ENCODE measurements at places on chromosomes 1 and 21.
A peak's percentile ranks its signal among the peaks of the same experiment; 100 is the strongest.

DNA sequence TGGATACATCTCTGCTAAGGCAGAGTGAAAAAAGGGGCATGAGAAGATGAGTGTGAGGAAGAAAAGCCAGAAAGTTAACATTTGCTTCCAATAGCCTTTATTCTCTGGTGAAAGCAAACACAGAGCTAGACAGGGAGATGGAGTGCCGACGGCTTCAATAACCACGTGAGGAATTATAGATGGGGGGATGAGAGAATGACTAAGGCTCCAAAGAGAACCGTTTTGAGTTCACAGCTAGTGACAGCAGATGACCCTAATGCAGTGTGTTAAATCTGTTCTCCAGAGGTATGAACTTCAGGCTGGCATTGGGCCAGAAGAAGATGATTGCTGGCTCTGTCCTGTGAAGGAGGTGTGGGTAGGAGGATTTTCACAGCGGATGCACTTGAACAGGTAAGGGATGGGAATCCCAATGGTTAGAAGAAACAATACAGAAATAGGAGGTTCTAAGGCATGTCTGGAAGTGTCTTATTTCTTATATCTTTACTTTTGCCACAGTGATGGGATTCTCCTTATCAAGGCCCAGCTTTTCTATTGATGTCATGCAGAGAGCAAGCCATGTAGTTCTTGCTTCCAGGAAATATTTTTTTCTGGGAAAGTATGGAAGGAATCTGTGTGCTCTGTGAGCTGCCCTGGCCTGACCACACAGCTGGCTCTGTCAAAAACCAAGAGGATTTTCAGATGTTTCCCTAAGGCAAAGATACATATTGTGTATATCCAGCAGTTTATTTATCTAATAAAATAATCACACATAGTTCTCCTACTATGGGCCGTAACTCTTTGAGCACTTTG, 573.8 kb downstream of the LTN1 start:
- DNase-seq: no peak

DNA sequence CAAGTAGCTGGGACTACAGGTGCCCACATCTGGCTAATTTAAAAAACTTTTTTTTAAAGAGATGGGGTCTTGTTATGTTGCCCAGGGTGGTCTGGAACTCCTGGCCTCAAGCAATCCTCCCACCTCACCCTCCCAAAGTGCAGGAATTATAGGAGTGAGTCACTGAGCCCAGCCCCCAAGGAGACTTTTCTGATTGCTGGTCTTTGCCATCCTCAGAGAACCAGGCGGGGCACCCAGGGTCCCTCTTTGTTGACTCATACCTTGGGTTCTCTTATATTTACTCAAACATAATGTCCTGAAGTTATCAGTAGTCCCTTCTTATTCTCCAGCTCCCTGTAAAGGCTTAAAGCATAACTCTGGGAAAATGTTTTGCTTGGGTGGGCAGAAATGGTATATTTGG, 51.1 kb downstream of the KIF26B start:
- no peak for DNase-seq

- no peak for DNase-seq
These were observed 6.4 kb downstream of the DMRTA2 start for GRCh38 chr1:50416553-50417453.

- no peak for DNase-seq
These were observed 14.3 kb upstream of the ZNF326 start for GRCh38 chr1:89980605-89981004.

DNA sequence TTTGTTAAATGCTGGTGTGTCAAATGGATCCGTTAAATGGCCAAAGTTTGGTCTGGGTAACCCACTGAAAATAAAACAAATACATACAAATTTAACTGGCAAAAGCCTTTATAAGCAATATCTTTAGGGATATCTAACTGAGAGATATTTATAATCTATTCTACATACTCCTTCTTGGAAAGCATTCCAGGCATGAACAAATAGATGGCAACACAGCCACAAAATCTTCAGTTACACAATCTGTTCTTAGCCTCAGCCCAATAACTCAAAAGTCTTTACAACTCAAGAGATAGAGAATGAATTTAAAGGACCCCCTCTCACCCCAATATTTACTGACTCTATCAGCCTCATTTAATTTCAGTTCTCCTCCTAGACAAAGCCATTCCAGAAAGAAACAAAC, 58.7 kb downstream of the NRDC start:
- no peak for DNase-seq

DNA sequence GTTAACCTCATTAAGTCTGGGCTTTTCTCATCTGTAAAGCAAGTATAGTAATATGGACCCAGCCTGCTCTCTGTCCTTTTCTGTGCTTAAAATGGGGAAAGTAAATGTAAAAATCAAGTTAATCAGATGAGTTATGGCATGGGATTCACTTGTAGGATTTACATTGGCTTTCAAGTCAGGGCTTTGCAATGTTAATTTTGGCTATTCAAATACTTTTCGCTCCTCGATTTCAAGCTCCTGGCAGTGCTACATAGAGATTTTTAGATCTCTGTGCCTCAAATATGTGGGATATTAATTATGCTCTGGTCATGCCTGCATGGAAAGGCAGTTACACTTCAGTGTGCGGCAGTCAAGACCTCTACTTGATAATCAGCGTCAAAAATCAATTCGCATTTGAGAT, 709.8 kb downstream of the LTN1 start:
- no peak for DNase-seq

GRCh38 chr1:29478879-29479278, 242.6 kb downstream of the PTPRU start:
- DNase-seq: no peak

- DNase-seq: peak; percentile 6
These were observed 11.3 kb downstream of the NCSTN start for GRCh38 chr1:160354388-160354985.

- no peak for DNase-seq
These were observed 293.0 kb upstream of the PLXNA2 start for GRCh38 chr1:208537198-208537597.

GRCh38 chr1:107443860-107444259, 303.0 kb downstream of the NTNG1 start:
- no peak for DNase-seq

- no peak for DNase-seq
These were observed 360.8 kb downstream of the LMO4 start for GRCh38 chr1:87689487-87689886.

DNA sequence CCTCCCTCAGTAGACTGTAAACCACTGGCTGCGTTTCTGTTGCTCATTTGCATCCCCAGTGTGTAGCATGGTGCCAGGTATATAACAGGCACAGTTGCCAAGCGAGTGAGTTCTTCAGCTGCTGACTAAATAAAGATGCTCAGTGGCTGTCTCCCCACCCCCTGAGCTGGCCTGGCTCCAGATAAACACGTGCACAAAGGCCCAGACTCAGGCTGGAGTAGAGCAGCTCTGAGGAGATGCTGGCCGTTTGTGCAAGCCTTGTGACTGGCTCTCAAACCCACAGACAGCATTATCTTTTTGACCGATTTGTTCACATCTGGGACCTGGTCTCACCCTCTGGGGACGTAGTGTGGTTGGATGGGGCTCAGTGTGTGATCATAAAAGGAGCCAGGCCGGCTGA, 7.1 kb downstream of the CHRNB2 start:
- no peak for DNase-seq

- DNase-seq: no peak
These were observed 37.8 kb upstream of the IRF2BP2 start for GRCh38 chr1:234647758-234648157.

GRCh38 chr1:71203241-71203640, 122.4 kb upstream of the ZRANB2 start:
- DNase-seq: no peak

GRCh38 chr21:46119637-46120271, 21.8 kb downstream of the COL6A2 start:
- no peak for DNase-seq

- DNase-seq: no peak
These were observed 106.7 kb downstream of the DPYD start for GRCh38 chr1:97814121-97814520.

- DNase-seq: no peak
These were observed 4.0 kb upstream of the PLCH2 start for GRCh38 chr1:2472109-2472508.

DNA sequence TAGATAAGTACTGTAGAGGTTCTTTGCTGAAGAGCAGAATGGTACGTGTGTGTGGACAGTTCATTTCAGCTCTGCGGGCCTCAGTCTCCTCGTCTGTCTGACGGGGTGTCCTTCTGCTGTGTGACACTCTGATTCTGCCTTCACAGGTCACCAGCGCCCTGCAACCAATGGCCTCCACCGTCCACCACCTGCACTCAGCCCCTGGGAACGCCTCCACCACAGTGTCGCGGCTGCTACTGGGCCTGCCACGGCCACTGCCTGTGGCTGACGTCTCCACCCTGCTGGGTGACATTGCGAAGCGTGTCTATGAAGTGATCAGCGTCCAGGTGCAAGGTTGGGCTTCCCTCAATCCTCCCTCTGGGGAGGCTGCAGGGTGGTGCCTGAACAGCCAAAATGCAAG, 17.0 kb downstream of the UMODL1 start:
- no peak for DNase-seq

DNA sequence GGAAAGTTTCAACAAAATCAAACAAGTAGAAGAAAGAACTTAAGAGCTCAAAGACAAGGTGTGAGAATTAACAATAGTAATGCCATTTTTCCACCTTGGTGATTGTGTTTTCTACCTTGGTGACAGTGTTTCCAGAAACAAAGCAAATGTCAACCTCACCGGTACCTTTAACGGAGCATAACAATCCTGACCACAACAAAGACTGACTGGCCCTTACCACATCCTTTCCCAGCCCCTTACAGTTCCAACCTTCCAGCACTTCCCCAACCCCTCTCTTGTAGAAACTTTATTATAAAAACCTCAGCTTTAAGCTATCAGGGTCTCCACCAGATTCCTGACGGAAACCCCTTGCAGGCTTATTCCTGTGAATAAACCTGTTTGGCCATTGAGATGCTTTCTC, 16.7 kb downstream of the STYXL2 start:
- DNase-seq: no peak

DNA sequence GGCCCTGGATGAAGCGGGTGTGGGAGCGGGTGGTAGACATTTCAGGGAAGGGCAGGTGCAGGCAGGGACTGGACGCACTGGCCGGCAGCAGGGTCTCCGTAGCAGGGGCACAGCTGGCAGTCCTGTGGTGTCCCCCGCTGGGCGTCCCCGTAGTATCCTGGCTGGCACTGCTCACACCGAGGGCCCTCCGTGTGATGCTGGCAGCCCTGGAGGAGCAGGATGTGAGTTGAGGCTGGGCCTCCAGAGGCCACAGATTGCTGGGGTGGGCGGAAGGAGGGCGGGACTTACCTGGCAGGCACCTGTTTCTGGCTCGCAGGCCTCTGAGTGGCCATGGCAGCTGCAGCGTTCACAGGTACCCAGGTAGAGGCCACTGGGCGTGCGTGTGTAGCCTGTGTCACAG, 62.3 kb downstream of the LDLRAD2 start:
- DNase-seq: no peak

DNA sequence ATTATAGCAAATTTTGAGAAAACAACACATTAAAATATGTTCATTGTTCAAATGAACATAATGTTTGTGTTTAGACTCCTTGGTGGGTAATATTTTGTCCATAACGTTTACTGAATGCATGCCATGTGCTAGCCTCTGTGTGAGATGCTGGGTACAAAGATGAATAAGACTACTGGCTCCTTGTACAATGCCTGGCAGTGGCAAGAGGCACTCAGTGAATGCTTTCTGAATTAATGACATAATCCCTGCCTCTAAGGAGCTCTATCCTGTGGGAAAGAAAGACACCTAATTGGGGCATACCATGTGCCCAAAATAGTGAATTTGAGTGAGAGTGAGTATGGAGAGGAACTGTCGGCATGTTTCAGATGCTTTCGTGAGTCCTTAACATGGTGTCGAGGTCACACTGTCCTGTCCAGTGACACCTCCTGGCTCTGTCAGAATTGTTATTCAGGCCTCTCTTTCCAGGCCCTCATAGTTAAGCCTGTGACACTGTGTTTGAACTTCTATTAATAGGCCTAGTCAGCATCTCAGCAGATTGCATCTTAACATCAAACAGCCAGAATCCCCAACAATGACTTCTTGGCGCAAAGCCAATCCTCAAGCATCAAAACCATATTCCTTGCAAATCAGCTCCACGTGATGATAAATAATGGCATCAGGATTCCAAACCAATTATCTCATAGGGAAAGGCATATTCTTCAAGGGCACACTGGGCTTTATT, 32.8 kb upstream of the S1PR1 start:
- DNase-seq: no peak

DNA sequence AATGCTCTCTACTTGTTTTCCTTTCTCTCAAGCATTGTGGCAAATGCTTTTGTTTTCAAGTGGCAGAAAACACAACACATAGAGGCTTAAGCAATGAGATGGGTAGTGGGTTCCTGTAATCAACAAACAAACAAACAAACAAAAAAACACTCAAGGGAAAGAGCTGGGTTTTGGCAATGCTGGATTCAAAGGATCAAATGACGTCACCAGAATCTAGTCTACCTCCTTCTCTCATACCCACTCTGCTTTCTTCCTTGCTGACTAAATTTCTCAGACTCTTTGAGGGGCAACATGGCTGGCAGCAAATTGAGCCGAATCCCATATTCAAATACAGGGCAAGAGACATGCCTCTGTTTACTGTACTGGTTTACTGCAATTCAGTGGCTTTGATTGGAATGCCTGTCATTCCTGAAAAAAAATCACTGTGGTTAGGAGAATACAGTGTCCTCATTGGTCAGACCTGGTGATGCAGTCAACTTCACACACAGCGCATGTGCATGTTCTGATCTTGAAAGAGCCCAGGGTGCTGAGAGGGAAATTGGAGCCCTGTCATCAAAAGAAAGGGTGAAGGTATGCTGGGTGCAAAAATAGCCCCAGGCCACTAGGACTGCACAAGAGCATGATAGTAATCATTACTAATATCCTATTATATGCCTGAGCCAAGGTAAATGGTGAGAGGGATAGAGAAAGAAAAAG, 356.2 kb downstream of the KCTD3 start:
- DNase-seq: no peak

DNA sequence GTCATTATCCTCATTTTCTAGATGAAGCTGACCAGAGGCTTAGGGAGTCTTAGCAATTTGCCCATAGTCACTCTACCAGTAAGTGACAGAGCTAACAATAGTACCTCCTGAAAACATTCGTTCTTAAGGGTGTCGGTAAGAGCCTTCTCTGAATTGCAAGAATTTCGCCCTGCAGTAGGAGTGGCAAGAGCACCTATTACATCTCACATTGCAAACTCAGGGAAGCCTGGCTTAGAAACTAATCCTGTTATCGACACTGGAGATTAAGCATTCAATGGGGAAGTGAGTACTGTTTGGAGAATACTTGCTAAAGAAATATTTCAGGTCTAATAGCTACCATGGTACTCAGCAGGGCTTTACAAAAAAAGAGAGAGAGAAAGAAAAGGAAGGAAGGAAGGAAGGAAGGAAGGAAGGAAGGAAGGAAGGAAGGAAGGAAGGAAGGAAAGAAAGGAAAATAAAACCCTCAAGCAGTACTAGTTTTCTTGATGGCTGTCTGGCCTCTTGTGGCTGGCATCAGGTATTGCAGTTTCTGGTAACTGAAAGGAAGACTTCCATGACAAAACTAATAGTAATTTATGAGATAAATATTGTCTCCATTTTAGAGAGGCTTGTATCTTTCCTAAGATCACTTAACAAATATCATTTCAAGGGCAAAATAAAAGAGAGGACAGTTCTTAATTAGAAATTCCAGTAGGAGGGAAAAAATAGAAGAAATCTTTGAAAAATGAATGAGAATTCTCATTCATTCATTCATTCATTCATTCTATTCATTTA, 10.4 kb downstream of the C1orf226 start:
- DNase-seq: no peak

GRCh38 chr1:223364685-223365382, 858 bp upstream of the SUSD4 start:
- DNase-seq: peak; percentile 6

- DNase-seq: peak; percentile 66
These were observed 12.8 kb downstream of the GFI1 start for GRCh38 chr1:92473781-92474495.

Measured in activated T-cell treated with anti-CD3 and anti-CD28 coated beads, Interleukin-2, amount 50 U/mL, for 72 hours (primary cell).